ENCODE measurements at places on chromosomes 4 and X.

GRCh38 chr4:37825968-37826294, 555 bp upstream of the PGM2 start:
- DNase-seq, result no peak

DNA sequence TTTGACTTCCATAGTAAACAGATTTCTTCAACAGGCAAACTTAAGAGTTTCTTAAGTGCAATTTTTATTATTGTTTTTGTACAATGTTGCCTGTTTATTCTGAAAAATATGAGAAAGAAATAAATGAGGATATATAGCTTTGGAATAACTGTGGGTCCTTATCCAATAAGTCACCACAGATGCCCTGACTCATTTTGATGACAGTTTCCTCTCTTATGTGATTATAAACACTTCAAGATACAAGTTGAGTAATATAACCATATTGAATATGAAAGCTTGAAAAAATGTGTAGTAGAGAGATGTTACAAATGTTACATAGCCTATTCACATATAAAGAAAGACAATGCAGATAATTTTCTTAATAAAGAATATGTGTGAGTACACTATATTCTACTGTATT, 931.6 kb downstream of the RAPGEF2 start:
- DNase-seq, result no peak

DNA sequence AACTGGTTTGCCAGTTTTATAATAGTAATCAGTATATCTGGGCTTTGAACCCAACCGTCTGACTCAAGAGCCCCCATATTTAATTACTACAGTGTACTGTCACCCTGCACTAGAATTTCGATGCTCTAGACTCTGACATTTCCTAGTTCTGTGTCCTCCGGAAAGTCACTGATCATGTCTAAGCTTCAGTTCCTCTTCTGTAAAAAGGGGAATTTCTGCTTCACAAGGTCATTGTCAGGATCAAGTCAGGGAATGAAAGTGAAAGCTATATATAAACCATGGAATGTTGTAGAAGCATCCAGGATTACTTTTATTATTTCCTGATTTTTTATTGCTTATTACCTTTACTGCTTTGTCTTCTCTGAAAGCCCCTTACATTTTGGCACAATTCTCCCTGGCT, 4.0 kb upstream of the KCNIP4 start:
- no peak for DNase-seq

DNA sequence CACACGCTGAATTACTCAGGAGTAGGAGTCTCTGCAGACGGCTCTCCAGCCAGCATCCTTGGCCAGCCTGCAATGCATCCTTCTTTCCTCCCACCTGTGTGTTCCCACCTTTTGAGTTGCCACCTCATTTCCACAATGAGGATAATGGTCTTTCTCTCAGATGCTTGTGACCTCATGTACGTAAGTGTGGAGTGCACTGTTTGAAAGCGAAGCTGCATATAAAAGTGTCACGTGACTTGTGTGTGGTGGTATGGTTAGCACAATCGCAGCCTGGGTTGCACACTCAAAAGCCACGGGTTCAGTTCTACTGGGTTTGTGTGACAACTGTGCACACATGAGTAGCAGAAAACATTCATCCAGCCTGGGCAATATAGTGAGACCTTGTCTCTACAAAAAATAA, 12.0 kb upstream of the MFAP3L start:
- DNase-seq, result no peak

DNA sequence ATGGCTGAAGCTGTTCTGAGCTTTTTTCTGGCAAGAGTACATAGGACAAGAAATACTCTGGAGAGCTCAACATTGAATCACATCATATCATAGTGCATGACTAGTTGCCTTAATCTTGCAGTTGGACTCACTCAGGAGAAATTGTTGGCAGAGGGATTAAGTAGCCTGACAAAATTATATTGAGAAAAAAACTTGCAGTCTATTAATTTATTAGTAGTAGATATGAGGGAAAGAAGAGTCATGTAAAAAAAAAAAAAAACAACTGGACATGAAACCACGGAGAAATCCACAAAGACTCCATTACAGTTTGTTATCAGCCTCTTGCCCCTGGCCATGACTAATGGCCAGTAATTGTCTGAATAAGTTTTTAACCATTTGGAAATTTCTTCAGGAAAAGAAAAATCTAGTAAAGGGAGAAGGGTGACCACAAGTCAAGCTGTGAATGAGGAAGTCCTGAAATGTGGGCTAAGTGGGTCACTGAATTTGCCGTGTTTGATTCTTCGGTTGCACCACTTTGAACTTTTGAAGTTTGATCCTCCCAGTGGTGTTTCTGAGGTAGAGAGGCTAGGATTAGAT, 45.6 kb downstream of the FHL1 start:
- DNase-seq, result no peak

GRCh38 chr4:76388160-76388908, 32.6 kb downstream of the CCDC158 start:
- DNase-seq, result no peak

DNA sequence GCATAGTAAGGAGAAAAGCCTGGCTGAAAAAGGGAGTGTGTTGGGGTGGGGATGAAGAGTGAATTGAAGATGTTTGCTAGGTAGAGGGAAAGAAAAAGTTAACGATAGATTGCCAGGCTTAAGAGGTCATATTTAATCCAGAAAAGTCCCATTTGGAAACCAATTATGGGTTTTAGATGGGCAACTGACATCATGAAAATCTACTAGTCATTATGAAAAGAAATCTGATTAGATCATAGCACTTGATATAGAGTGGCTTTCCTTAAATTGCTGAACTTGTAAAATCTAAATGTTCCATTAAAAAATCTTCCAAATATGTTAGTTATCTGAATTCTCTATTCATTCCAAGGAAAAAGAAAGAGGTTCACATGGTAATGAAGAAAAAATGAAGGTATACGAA, 37.5 kb upstream of the IL21 start:
- DNase-seq, result no peak

DNA sequence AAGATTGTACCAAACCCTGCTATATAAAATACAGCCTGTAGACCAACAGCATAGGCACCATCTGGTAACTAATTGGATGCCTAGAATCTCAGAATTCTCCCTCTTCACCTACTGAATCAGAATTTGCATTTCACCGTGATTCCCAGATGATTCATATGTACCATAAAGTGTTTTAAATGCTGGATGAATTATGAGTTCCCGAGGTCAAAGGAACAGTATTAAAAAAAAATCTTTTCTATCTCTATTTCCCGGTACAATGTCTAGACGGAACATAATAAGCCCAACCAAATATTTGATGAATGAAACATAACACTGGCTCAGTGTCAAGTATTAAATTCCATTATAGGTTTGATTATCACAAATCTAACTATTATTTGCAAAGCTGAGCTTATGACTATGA, 280.0 kb downstream of the ANKRD50 start:
- no peak for DNase-seq

- DNase-seq, result no peak
Measured at GRCh38 chr4:10011885-10012284, 9.4 kb downstream of the SLC2A9 start.

- no peak for DNase-seq
Measured at GRCh38 chrX:45740291-45740690, 539.6 kb upstream of the DIPK2B start.

GRCh38 chr4:105236202-105236915, 89.7 kb downstream of the TET2 start:
- DNase-seq, result no peak

- no peak for DNase-seq
Measured at GRCh38 chr4:71026086-71026485, 32.6 kb downstream of the DCK start.

- no peak for DNase-seq
Measured at GRCh38 chr4:181761156-181761555, 482.0 kb upstream of the TENM3 start.

- no peak for DNase-seq
Measured at GRCh38 chr4:76782837-76783236, 115.1 kb downstream of the SOWAHB start.

GRCh38 chr4:181858741-181859140, 384.5 kb upstream of the TENM3 start:
- no peak for DNase-seq

DNA sequence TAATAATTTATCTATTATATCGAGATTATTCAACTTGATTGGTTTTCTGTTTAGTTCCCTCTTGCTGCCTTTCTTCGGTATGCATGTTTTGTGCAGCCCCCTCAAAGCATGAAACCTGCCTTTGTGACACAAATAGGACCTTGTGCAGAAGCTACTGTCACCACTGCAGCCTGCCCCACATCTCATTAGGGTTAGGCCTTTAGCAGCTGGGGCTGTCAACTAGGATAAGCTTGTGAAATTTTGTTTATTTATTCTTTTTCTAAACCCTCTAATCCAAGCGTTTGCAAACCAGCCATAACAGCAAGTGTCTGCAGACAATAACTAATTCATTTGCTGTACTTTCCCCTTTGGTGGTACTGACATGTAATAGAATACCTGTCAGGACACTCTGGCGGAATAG, 258.9 kb downstream of the RCHY1 start:
- DNase-seq, result no peak

DNA sequence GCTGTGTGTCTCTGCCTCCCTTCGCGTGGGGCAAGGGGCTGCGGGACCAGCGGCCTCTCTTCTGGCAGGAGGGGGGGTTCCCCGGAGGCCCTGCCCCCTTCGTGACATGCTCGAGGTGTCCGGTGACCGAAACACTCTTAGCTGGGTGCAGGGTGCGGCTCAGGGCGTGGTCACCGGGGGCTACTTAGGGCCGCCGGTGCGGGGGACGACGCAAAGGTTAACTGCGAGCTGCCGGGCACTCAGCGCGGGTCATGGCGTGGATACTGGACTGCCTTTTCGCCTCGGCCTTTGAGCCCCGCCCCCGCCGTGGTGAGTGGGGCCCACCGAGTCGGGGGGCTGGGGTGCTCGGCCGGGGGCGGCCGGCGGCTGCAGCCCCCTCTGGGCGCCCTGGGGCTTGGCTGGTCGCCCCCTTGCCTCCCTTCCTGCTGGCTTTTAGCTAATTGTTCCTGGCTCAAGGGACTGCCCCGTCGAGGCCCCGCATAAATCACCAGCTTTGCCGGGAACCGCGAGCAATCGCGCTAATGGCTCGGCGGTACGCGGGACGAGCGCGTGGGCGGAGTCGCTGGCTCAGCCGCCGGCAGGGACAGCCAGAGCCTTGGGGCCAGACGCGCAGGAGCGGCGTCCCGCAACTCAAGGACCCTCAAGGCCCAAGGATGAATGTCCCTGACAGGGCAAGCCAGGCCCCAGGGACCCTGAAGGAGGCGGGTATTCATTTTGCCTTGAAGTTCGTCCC, at the start of gene ARHGAP36:
Gene ARHGAP36 (plus strand): TSS at position 211 of the 733 bp plus-strand sequence. CDS start 23,320 bp downstream, outside the sequence.
- DNase-seq, result no peak

- DNase-seq, result no peak
Measured at GRCh38 chrX:19188566-19188965, 66.3 kb upstream of the ADGRG2 start.

- DNase-seq, result no peak
Measured at GRCh38 chr4:148270630-148271029, 171.6 kb downstream of the NR3C2 start.

GRCh38 chr4:60443796-60444195, 756.3 kb upstream of the ADGRL3 start:
- DNase-seq, result no peak

GRCh38 chr4:36325926-36326325, 44.5 kb downstream of the DTHD1 start:
- DNase-seq, result no peak

- no peak for DNase-seq
Measured at GRCh38 chr4:99506781-99507180, 4.0 kb upstream of the C4orf17 start.

GRCh38 chr4:123198706-123199105, 197.9 kb upstream of the SPRY1 start:
- DNase-seq, result no peak

DNA sequence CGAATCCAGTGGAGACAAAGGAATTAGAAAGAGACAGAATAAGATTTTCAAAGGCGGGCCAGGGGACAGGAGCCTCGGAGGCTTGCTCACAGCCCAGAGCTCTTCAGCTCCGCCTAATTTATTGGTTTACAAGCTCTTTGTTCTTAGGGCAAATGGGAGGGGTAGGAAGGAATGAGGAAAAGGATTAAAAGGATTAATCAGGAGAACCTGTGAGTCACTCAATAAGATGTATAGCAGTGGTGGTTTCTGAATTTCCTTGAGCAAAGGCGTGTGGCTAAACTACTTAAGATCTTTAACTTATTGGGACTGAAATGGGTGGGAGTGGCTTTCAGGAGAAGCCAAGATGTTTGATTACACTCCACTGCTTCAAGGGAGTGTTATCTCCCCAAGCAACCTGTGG, 456.0 kb upstream of the SPANXN1 start:
- no peak for DNase-seq

- DNase-seq, result no peak
Measured at GRCh38 chrX:72492499-72492898, 80.1 kb downstream of the HDAC8 start.

- no peak for DNase-seq
Measured at GRCh38 chr4:166675411-166675810, 558.9 kb downstream of the SPOCK3 start.

DNA sequence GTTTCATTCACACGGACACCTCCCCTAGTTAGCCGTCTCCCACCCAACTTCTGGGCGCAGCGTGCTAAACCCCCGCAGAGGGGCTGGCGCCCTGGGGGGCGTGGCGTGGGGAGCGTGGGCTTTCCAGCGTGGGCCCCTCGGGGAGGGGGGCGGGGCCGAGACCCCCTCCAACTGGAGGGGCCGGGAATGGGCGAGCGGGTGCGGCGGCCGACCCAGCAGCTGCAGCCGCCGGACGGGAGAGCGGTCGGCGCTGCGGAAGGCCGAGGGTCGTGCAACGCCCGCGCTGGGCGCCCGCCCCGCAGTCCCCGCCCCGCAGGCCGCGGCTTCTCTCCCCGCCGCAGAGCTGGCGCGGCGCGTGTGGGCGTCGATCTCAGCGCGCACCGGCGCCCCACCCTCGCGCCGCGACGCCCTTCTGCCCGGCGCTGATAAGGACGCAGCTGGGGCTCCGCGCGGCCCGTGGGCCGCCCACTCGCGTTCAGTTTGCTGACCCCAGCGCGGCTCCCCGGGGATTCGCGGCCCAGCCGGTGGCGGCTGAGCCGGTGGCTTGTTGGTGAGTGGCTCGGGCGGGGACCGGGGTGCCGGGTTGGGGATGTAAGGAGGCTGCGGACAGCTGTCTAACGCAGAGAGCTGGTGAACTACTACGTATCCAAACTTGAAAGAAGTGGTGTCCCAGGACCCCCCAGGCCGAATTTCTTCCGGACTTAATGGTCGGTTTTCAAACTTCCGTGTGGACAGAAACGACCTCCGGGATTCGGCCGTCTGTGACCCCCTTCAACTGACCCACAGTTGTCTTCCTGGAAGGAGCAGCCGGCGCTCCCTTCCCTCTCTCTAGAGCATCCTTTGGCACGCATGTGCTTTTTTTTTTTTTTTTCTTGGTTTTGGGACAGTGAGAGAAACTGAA, 1.5 kb downstream of the FHDC1 start:
- DNase-seq, result no peak

DNA sequence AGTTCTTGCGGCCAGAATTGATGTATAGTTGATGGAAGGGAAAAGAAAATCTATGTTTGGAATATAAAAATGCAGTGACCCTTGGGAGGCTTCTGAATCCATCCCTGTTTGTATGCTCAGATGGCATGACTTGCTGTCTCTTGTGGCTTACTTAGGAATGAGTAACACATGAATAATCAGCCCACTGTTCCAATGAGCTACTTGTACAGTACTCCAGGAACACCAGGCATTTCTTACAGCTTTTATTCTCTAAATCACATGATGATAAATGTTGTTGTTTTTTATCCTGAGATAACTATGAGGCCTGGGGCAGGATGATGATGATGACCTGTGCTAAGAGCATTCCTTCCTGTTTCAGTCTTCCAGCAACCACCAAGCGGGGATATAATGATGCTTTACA, 18.9 kb downstream of the TMPRSS11E start:
- DNase-seq, result no peak
